Activated naive CD4-positive, alpha-beta T cell treated with anti-CD3 and anti-CD28 coated beads for 36 hours (primary cell): ENCODE measurements at places on chromosomes 3 and 15.

DNA sequence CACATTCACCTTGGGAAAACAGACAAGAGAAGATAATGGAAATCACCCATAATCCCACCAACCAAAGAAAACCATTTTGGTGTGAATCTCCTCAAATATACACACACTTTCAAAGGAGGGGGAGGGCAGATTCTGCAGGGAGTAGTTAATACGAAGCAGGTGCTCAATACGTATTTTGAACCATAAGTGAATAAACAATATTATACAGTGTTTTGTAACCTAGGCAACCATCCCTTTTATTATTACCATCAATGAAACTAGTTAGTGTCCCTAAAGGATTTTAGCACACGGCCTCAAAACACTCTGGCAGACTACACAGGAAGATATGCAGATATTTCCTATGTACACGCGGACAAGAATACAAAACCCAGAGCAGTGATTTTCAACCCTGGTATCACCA lies 6.1 kb downstream of the OSBPL10 start:
- H3K36me3 ChIP-seq: no peaks in the 10 kb centered on the region
- H3K4me1 ChIP-seq: peaks cover 20% of the 10 kb centered on the region
- no peak overlapping the region for H3K4me3 ChIP-seq
- no peak for DNase-seq

- H3K27me3 ChIP-seq: no peaks in the 10 kb centered on the region
- DNase-seq: no peak
- no peaks in the 10 kb centered on the region for H3K36me3 ChIP-seq
- H3K27ac ChIP-seq: no peak overlapping the region
- H3K4me3 ChIP-seq: no peak overlapping the region
Observed at GRCh38 chr3:74301056-74301455, 313.4 kb downstream of the CNTN3 start.

- no peak overlapping the region for H3K4me3 ChIP-seq
- DNase-seq: no peak
- H3K27me3 ChIP-seq: peaks cover 24% of the 10 kb centered on the region
- no peaks in the 10 kb centered on the region for H3K4me1 ChIP-seq
- H3K36me3 ChIP-seq: no peaks in the 10 kb centered on the region
- no peak overlapping the region for H3K27ac ChIP-seq
Observed at GRCh38 chr15:58074452-58074851, 8.9 kb upstream of the ALDH1A2 start.

GRCh38 chr15:60385620-60386552 lies 11.9 kb downstream of the ANXA2 start:
- no peak for DNase-seq
- H3K4me3 ChIP-seq: no peak overlapping the region
- peaks cover 6% of the 10 kb centered on the region for H3K27me3 ChIP-seq
- H3K36me3 ChIP-seq: no peaks in the 10 kb centered on the region

GRCh38 chr3:9826815-9827573 lies 16.8 kb downstream of the RPUSD3 start:
- H3K36me3 ChIP-seq: peaks cover 14% of the 10 kb centered on the region
- DNase-seq: peak; percentile 48
- H3K27me3 ChIP-seq: no peaks in the 10 kb centered on the region

DNA sequence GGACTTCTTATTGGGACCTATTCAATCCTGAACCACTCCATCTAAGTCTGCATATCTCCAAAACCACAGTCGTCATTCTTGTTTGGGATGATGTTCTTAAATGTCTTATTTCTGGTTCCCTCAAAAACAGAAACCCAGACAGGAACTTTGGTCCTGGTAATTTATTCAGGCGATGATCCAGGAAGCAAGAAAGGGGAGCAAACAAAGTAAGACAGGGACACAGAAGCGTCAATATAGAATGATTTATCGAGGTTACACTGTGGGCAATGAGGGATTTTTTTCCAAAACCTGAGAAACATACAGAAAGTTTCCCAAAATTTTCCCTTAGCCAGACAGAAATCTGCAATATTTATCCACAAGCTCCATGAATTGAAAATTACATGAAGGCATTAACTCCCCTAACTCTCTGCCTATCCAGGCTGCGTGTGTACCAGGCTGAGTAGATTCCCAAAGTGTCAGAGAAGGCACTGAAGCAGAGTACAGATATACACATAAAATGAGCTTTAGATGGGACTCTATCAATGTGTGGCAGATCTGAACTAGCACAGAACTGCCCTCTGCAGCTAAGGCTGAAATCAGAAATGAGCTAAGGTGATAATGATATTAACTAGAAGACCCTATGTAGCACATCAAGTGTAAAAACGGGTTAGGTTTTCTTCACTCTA lies 43.2 kb downstream of the TP63 start:
- no peak overlapping the region for H3K4me3 ChIP-seq
- H3K27ac ChIP-seq: no peak overlapping the region

DNA sequence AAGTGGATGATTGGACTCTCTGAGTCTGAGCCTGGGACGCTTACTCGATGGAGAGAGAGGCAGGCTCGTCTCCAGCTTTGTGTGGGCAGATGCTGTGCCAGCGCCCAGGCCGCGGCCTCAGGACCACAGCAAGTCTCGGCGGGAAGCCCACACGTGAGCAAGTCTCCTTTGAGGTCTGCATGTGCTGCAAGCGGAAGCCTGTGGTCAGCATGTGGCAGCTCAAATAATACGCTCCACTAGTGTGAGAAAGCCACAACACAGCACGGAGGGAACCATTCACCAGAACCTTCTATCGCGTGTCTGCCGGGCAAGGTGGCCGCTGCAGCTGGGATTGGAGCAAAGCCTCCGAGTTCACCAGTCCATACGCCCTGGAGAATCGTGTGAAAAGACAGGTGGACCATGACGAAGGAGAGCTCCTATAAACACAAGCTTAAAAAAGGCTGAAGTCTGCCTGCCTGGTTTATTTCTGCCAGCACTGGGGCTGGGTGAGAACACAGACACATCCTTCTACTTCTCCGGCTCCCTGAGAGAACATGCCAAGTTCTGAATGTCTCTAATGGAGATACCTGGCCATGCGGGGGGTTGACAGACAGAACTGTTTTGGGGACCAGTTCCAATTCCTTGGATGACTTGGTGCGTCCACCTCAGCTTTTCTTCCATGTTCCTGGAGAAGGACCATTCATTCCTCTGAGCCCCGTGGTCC lies 82.0 kb upstream of the LRIG1 start:
- DNase-seq: peak; percentile 30
- peaks cover 7% of the 10 kb centered on the region for H3K4me1 ChIP-seq
- peaks cover 2% of the 10 kb centered on the region for H3K27me3 ChIP-seq
- no peak overlapping the region for H3K4me3 ChIP-seq
- H3K27ac ChIP-seq: no peak overlapping the region

DNA sequence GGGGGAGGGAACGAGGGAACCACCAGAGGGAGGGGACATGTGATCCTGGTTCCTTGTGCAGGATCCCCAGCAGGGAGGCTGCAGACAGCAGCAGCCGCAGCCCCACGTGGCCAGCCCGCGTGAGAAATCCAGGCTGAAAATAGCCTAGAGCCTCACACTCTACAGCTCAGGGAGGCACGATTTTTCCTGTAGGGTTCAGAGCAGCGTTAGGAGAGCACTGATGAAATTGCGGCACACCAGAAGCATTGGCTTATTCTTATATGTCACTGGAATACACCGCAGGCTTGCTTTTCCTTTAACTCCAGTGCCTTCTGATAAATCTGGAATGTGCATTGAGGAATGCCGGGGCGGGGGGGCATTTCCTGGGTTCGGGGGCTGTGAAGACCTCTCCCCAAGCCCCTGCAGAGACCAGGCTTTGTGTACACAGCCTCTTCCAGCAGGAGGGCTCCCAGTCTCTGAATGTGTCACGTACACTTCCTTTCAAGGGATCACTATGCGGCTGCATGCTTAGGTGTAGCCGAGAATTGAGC lies 193.0 kb downstream of the ATP10A start:
- no peak overlapping the region for H3K4me3 ChIP-seq
- no peaks in the 10 kb centered on the region for H3K36me3 ChIP-seq
- H3K4me1 ChIP-seq: peaks cover 7% of the 10 kb centered on the region
- peaks cover 43% of the 10 kb centered on the region for H3K27me3 ChIP-seq
- no peak for DNase-seq
- no peak overlapping the region for H3K27ac ChIP-seq

- H3K4me1 ChIP-seq: no peaks in the 10 kb centered on the region
- no peaks in the 10 kb centered on the region for H3K36me3 ChIP-seq
Observed at GRCh38 chr3:45198264-45199260, 27.5 kb downstream of the TMEM158 start.

GRCh38 chr15:33310481-33311311 lies at the start of gene RYR3:
Gene RYR3, plus strand, starts transcription at chr15:33310967. Its CDS starts 79 bp downstream, at chr15:33311046.
- H3K4me1 ChIP-seq: peaks cover 3% of the 10 kb centered on the region
- H3K36me3 ChIP-seq: no peaks in the 10 kb centered on the region
- no peak within 1 kb of the TSS for H3K4me3 ChIP-seq
- DNase-seq: no peak

GRCh38 chr3:13294442-13295351 lies 125.4 kb downstream of the NUP210 start:
- DNase-seq: no peak
- H3K4me3 ChIP-seq: no peak overlapping the region
- peaks cover 7% of the 10 kb centered on the region for H3K4me1 ChIP-seq
- H3K27ac ChIP-seq: no peak overlapping the region
- no peaks in the 10 kb centered on the region for H3K36me3 ChIP-seq

- H3K27me3 ChIP-seq: no peaks in the 10 kb centered on the region
- H3K4me1 ChIP-seq: peaks cover 2% of the 10 kb centered on the region
- no peak overlapping the region for H3K27ac ChIP-seq
- peaks cover 36% of the 10 kb centered on the region for H3K36me3 ChIP-seq
Observed at GRCh38 chr3:194640829-194641228, 7.6 kb upstream of the TMEM44 start.

DNA sequence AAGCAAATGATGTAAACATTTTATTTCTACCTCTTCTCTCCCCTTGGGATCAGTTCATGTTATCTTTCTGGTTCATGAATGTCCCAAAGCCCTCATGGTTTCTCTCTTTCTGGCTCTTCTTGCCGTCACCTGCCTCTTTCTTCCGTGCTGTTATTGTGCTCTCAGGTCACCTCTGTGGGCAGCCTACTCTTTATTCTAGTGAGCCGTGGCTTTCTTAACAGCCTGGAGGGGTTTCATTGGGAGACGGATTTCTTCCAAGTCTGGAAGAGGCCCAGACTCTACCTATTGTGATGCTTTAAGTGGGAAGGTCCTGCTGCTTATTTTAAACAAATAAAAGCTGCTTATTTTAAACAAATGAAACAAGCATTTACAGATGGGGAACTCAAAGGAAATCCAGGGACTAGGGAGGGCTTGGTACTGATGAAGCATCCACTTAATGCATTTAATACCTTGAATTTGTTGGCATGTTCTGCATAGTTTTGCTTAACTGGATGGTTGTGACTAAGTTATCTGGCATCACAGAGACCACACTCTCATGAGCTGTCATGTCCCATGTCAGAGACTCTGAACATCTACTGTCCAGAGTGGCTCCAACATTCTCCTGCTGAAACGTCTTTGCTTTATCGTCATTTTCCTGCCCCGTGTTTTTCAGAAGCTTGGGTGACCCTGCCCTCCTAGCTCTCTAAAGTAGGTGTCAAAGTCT lies 443.3 kb downstream of the GABRG3 start:
- H3K27ac ChIP-seq: no peak overlapping the region
- DNase-seq: no peak
- no peak overlapping the region for H3K4me3 ChIP-seq
- H3K27me3 ChIP-seq: peaks cover 2% of the 10 kb centered on the region

DNA sequence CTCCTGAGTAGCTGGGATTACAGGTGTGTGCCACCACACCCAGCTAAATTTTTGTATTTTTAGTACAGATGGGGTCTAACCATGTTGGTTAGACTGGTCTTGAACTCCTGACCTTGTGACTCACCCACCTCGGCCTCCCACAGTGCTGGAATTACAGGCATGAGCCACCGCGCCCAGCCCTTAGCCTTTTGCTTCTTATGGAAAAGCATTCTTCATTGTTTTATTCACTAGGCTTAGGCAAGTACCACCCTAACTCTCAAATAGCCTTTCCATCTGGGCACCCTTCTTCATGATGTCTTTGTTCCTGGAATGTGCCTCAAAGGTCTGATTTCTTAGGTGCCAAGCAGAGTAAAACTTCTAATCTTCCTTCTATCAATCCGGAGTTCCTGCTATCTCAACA lies 641.8 kb downstream of the FHIT start:
- H3K4me1 ChIP-seq: no peaks in the 10 kb centered on the region
- H3K36me3 ChIP-seq: no peaks in the 10 kb centered on the region
- no peaks in the 10 kb centered on the region for H3K27me3 ChIP-seq

DNA sequence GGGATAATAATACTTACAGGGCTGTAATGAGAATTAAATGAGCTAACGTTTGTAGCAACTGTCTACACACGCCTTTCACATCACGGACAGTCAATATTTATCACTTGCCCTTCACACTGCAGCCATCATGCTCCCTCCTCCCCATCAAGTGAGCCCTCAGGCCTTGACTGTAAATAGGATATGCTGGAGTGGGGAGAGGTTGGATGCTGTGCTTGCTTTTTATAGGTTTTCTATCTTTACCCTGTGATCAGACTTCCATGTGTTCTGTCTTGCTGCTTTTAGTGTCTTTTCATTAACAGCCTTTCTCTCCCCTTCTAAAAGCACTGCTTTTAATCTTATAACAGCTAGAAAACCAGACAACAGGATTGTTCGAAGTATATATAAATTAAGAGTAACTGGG lies 12.8 kb upstream of the MAGEF1 start:
- no peak overlapping the region for H3K27ac ChIP-seq
- H3K4me3 ChIP-seq: no peak overlapping the region
- H3K36me3 ChIP-seq: no peaks in the 10 kb centered on the region
- H3K27me3 ChIP-seq: no peaks in the 10 kb centered on the region

DNA sequence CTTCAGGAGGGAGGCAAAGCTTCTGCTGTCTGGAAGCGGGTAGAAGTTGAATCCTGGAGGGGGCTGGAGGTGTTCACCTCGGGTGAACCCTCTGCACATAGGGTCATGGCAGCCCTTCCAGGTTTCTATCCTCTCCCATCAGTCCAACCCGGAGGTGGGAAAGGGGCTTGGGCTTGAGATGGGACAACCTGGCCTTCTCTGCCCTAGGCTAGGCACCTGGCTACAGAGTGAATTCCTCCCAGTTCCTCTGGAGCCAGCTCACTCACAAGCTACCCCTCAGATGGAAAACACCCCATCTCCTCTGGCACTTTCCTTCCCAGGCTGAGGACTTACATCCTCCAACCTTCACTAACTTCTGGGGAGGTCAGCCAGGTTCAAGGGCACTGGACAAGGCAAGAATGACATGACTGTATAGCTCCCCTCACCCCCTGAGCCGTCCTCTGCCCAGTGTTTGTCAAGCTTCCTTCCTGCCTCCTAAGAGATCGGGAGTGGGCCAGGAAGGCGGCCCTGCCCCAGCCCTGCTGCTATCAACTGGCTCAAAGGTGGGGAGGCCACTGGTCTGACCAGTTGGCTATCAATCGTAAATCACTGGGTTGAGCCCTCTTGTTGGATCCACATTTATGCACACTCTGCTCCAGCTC lies 45.8 kb downstream of the KLF15 start:
- H3K4me1 ChIP-seq: no peaks in the 10 kb centered on the region
- no peak for DNase-seq
- H3K36me3 ChIP-seq: no peaks in the 10 kb centered on the region
- no peaks in the 10 kb centered on the region for H3K27me3 ChIP-seq
- H3K27ac ChIP-seq: no peak overlapping the region
